ENCODE measurements at places on chromosomes 6 and 20.
A peak's percentile ranks its signal among the peaks of the same experiment; 100 is the strongest.

GRCh38 chr6:36862164-36862847 lies 12.3 kb downstream of the PPIL1 start:
- no peak for DNase-seq

DNA sequence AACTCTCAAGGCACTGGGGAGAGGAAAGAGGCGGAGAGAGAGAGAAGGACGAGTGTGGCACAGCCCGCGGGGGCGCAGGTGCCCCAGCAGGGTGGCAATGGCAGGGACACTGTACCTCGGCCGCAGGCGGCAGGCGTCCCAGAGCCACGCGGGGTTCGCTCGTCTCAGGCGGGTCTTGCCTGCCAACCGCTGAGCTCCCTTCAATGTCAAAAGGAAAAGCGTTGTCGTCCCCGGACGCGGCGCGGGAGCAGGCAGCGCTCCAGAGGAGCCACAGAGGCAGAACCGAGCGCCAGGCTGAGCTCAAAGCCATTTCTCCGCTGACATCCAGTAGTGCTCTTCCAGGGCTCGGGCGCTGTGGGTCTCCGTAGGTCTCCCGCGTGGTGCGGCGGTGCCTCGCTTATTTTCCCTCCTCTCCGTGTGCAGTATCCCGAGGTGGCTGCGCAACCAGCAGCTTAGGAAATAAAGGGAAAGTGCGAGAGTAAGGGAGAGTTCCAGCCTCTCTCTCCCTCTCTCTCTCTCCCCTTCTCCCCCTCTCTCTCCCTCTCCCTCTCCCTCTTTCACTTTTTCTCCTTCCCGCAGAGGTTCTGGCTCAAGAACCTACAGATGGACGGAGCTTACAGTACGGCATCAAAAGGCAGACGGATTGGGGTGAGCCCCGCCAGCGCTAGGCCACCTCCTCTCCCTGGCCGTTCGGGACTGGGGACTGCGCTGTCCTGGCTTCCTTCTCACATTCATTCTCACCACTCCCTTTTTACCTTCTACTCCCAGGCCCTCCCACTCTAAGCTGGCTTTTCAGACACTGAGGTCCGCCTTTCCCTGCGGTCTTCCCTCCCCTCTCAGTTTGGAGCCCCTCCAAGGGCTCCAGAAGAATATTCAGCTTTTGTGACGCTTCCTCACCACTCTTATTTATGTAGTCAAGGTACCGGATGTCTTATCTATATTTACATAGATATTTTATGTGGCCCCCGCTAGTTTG lies at the start of gene LAMA4:
TSS of gene LAMA4 (minus strand) at position 727 of the 976 bp plus-strand sequence. CDS start at position 310, 417 bp downstream.
- peak; percentile 70 for DNase-seq

GRCh38 chr6:143592335-143592734 lies 80.8 kb upstream of the FUCA2 start:
- peak; percentile 41 for DNase-seq

DNA sequence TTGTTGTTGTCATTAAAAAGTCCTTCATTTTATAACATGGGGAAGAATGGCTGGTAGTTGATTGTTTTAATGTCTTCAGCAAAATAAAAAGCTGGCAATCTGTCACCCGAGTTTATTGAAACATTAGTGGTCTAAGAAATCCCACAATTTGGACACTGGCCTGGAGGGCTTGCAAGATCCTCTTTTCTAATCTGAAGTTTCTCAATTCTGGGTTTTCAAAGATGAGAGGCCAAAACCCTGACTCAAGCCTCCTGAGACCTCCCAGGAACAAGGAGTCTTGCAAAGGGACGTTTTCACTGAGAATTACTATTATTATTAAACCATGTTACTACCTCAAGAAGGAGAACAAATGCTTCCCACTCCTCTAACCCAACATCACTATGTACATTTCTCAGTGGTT lies 19.5 kb downstream of the MAP1LC3A start:
- no peak for DNase-seq

DNA sequence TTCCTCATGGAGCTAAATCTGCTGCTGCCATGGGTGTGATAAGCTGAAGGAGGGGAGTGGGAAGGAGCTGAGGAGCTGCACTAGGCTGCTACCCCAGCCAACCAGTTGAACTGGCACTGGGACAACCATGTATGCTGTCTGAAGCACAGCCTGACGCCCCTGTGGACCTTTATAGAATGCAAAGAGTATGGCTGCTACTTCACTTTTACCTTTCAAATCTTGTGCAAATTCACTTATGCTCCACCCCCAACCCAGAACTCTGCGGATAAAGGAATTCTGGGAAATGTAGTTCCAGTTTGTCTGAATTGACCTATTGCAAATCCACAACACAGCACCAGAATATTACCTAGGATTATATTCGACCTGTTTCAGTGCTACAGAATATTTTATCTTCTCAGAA lies 217.4 kb upstream of the SLC35B3 start:
- DNase-seq: no peak

GRCh38 chr6:72579865-72580264 lies 42.0 kb upstream of the KCNQ5 start:
- DNase-seq: no peak

- DNase-seq: no peak
These were observed 237.0 kb downstream of the LRFN2 start for GRCh38 chr6:40349901-40350746.

DNA sequence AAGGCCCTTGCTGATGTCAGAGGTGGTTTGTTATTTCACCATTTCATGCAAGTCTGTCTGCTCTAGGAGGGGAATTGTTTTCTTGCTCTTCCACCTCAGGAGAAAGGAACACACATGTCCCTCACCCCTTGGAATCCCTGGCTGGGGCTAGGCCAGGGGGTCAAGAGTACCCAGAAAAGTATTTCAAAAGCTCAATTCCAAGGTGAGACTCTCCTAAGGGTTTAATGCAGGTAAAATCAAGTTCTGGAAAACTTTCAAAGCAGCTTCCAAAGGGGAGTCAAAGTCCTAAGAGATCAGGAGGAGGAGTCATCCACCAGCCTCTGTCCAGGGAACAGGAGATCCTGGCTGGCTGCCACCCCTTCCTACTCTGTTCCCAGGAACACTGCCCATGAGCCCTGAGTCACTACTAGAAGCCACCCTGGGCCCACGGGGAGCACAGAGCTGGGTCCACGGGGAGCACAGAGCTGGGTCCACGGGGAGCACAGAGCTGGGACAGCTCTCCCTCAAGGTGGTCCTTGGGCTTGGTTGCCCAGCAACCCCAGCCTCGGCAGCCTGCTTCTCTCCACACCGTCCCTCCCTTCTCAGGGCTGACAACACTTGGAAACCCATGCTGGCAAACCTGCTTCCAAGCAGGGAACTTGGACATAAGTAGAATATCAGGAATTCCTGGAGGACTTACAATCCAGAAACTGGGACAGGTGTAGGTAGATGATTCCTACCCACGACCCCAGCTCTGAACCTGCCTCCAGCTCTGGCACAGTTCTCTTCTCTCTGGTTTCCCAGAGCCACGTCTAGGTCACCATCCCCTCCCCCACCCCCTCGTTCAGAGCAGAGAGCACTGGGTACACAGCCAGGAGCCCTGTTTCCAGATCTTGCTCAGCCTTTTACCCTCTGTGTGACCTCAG lies 35.3 kb upstream of the CDKN1A start:
- DNase-seq: no peak

- DNase-seq: no peak
These were observed 4.9 kb downstream of the MYL9 start for GRCh38 chr20:36546111-36546736.

- no peak for DNase-seq
These were observed 26.4 kb downstream of the CSNK2A1 start for GRCh38 chr20:517221-517620.

- no peak for DNase-seq
These were observed 754.6 kb upstream of the MMS22L start for GRCh38 chr6:98037571-98037970.
